Caco-2 (cell line): ENCODE measurements at places on chromosomes 12 and 14. TPM values are rescaled to one million over a fixed set of nuclear protein-coding genes. Genes with fewer than 3 reads are reported as not detected.

- no peaks in the 10 kb centered on the region for H3K36me3 ChIP-seq
- H3K4me1 ChIP-seq = no peaks in the 10 kb centered on the region; the same call in none of the 2 replicates
- H3K27me3 ChIP-seq = no peaks in the 10 kb centered on the region
- H3K4me3 ChIP-seq = no peak overlapping the region
Measured at GRCh38 chr12:27824126-27824842, 44.2 kb upstream of the MANSC4 start.

- H3K27ac ChIP-seq = no peak overlapping the region
- H3K27me3 ChIP-seq = no peaks in the 10 kb centered on the region
- no peak for DNase-seq
- peaks cover 9% of the 10 kb centered on the region for H3K4me1 ChIP-seq
- no peak overlapping the region for H3K4me3 ChIP-seq
Measured at GRCh38 chr14:49553892-49554291, 32.3 kb downstream of the RPS29 start.

DNA sequence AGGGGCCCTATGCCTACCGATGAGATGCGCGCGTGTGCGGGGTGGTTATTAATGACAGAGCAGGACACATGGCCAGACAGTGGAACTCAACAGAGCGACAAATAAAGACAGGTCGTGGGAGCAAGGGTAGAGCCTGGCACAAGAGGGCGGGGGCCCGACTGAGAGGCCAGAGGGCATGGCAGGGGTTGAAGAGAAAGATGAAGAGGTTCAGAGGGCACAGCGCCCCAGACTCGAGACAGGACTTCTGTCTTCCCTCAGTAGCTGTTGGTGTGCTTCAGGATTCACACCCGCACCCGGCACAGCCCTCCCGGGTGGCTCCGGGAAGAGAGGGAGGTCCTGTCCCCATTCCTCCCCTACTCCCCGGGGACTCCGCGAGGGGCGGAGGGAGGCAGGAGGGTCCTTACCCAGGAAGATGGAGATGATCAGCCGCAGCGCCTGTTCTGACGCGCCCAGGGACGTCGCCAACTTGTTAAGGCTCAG is 366 bp downstream of the LPCAT3 start:
- H3K36me3 ChIP-seq = 0 out of 2 replicates have a peak, but pooled peaks cover 3% of the 10 kb centered on the region
- H3K27me3 ChIP-seq = no peaks in the 10 kb centered on the region
- DNase-seq = no peak
- peak overlapping the region; percentile 72 for H3K27ac ChIP-seq
- peak overlapping the region; percentile 65 for H3K4me3 ChIP-seq
- peaks cover 19% of the 10 kb centered on the region for H3K4me1 ChIP-seq

The PHETA1 gene
- 14.9 and 17.2 TPM in 2 replicates for total RNA-seq

- H3K27me3 ChIP-seq = no peaks in the 10 kb centered on the region
- H3K4me3 ChIP-seq = no peak overlapping the region
- H3K4me1 ChIP-seq = no peaks in the 10 kb centered on the region
- H3K27ac ChIP-seq = no peak overlapping the region
- DNase-seq = no peak
Measured at GRCh38 chr12:95577820-95578219, 26.5 kb upstream of the USP44 start.

GRCh38 chr12:15534874-15535273 is 212.6 kb downstream of the PTPRO start:
- no peaks in the 10 kb centered on the region for H3K36me3 ChIP-seq
- no peaks in the 10 kb centered on the region for H3K4me1 ChIP-seq
- 0 out of 2 replicates have a peak, but pooled peaks cover 1% of the 10 kb centered on the region for H3K27me3 ChIP-seq

The FOXN4 gene
- total RNA-seq = 0.49 and 0.95 TPM in 2 replicates

DNA sequence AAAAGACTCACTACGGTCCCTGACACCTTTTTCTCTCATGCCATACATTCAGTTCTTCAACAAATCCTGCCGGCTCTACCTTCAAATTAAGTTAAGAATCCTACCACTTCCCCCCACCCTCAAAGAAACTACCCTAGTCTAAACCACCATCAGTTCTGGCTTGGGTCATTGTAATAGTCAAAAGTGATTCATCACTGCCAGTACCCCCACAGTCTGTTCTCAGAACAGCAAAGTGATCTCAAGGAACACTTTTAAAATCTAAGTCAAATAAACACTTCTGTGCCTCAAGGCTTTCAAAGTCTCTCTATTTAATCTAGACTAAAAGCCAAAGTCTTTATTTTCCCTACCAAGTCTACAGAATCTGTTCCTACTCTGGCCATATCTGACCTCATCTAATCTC is 12.0 kb upstream of the FAM234B start:
- no peak overlapping the region for H3K27ac ChIP-seq
- H3K27me3 ChIP-seq = no peaks in the 10 kb centered on the region
- no peaks in the 10 kb centered on the region for H3K36me3 ChIP-seq
- H3K4me3 ChIP-seq = no peak overlapping the region
- no peaks in the 10 kb centered on the region for H3K4me1 ChIP-seq
